ENCODE measurements at places on chromosomes 2 and 18. TPM values are rescaled to one million over a fixed set of nuclear protein-coding genes. Genes with fewer than 3 reads are reported as not detected.

The FIGN gene
- 7.3 TPM for total RNA-seq

The TMEM182 gene
- 126 TPM for total RNA-seq

The ESCO1 gene
- 11.7 TPM for total RNA-seq

The IL1B gene
- total RNA-seq, result 2.2 TPM

The CAPN14 gene
- 0.12 TPM for total RNA-seq

The GREB1 gene
- 7.2 TPM for total RNA-seq

The DYNAP gene
- total RNA-seq, result not detected

The GPBAR1 gene
- total RNA-seq, result 5.7 TPM

DNA sequence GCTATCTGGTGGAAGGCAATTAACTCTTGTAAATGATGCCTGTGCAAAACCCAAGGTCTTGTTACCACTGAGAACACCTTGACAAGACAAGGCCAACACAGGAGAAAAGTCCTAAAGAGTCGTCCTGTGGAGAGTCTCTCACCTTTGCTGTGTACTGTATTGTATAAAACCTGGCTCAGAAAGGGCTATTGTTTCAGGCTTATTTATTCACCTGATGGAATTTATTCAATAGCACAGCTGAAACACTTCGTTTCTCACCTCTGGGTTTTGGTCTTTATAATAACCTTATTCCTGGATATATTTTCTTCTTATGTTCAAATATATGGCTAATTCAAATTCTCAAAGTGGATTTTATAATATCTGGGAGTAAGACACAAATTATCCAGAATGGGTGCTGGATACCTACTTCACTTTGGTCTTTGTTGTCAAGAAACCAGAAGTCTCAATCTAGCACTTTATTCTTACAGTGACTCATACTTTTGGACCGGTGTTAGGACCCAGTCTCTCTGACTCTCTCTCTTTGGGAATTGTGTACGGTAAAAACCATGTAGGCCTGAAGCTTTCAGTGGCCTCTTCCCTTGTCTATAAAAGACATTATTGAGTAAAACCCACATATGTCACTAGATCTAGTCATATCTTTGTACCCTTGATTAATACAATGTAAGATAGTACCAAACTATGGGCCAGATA, 16.1 kb upstream of the STAT4 start:
- DNase-seq, result no peak

DNA sequence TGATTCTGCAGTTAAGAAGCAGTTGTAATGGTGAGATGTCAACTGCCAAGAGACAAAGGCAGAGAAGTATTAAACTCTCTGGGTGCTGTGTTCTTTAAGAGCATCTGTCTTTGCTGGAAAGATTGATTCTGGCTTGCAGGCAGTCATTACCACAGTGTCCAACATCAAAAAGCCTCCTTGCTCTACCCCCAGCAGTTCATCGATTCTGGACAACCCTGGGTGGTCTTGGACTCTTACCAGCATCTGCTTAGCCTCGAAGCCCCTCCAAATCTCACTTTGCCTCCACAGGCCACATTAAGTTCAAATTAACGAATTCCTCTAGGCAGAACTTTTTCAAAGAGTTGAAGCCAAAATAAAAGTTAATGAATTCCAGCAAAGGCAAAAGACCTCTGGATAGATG, 1061.4 kb downstream of the TSN start:
- DNase-seq, result no peak

- peak; percentile 82 for DNase-seq
Observed at GRCh38 chr2:216535454-216535995, 36.9 kb downstream of the RPL37A start.

- no peak for DNase-seq
Observed at GRCh38 chr18:13836559-13836958, 12.6 kb downstream of the MC5R start.

GRCh38 chr2:196466581-196466980, 172.9 kb upstream of the CCDC150 start:
- DNase-seq, result no peak

DNA sequence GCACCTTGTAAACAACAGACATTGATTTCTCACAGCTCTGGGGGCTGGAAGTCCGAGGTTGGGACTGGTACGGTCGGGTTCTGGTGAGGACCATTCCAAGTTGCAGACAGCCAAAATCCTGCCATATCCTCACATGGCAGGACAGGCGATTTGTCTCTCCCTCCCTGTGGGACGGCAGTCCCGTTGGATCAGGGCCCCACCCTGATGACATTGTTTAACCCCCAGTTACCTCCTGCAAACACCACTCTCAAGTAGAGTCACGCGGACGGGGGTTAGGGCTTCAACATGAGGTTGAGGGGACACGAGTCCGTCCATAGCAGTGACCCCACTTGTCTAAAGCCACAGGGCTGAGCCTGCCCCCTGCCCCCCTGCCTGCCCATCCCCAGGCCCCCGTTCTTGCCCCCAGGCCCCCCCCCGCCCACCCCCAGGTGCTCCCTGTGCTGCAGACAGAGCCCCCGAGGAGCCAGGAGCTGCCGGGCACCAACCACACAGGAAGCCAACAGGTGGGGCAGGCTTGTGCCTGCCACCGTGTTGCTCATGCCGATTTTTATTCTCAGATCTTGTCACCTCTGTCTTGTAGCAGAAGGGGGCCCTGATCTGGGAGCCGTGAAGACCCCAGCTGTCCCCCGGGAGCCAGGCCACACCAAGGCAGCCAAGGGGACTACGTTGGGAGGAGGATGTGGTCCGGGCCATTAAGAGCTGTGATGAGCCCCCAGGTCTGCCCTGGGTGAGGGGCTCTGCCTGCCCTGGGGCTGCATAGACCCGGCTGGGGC, 82.2 kb downstream of the NFATC1 start:
- DNase-seq, result peak; percentile 20

DNA sequence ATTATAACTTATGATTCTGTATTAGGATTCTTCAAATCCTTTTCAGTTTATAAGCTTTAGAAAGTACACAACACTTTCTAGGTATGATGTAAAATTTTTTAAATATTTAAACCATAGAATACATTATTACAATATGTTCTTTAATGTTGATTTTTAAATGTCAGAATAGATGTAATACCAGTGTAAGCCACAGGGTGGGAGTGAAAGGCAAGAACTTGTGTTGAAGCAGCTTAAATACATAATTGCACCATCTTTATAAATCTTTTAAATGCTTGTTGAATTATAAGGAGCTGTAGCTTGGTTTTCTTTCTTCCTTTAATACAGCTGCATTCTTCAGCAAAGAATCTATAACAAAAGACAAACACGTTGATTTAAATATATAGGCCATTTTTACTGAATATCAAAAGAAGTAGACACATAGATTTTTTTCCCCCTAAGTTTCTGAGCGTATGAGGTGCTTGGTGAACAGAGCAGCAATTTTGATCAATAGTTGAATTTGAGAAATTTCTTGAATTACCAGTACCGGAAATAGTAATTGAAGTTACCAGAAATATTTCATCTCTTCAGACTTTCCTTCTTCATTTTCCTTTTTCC, 63.0 kb downstream of the TANK start:
- no peak for DNase-seq

DNA sequence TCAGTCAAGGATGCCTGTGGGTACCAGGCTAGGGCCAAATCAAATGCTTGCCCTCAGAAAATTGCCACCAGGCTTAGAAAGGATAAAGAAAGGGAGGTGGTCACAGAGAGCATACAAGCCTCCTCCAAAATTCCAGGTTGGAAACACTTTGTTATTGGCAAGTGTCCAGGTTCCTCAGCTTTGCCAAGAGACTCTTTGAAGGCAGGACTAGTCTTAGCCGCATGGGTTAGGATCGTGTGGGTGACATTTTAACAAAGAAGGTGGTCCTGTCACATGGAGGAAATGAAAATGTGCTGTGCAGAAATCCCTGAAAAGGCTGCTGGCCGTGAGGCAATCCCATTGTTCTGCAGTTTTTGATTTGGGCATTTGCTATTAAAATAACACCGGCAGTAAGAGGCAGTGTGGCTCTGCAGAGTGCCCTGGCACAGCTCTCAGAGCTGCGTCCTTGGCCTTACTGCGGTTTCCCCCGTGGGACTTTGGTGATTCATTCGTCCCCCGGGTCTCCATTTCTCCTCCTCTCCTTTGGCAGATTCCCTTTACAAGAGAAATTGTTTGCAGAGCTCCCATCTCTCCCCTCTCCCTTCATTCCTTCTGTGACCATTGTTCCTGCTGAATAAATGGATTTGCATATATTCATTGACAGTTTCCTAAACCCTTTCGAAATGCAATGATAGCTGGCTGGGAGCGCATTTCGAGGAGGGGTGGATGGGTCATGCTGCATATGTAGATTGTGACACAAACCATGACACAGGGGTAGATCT, 187.3 kb downstream of the VAPA start:
- DNase-seq, result peak; percentile 28

DNA sequence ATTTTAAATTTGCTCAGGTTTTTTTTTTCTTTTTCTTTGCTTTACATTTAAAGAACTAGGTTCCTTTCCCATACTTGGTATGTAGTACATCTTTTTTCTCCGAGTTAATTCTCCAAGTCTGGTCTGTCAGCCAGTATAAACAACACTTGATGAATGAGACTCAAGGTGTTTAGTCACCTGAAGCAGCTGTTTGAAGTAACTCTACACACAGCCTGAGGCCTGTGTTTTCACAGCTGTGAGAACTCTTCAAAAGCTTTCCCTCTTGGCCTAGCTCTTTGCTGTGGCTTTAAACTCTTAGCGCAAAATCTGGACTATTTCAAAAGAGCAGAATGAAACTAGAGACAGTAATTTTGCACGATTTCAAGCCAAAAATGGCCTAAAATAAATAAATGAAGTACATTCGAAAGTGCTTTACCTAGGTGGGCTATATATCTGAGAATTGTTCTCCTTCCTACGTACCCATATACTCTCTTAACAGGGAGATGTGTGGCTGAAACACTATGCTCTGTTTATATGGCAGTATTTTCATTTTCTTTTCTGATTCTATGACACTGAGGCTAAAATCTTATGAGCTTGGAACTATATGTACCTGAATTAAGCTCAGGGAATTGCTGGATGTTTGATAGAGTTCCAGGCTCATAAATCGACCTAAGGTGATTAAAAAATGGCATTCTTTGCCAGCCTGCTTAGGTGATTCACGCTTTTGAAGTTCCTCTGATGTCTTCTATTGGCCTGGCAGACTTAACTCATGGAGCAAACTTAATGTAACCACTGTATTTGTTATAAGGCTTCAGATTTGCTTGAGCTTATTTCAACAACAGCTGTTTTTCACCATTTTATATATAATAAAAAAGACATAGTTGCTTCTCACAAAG, 1044.1 kb upstream of the ZEB2 start:
- no peak for DNase-seq

GRCh38 chr2:218127929-218128455, 2.2 kb downstream of the CXCR2 start:
- DNase-seq, result no peak

DNA sequence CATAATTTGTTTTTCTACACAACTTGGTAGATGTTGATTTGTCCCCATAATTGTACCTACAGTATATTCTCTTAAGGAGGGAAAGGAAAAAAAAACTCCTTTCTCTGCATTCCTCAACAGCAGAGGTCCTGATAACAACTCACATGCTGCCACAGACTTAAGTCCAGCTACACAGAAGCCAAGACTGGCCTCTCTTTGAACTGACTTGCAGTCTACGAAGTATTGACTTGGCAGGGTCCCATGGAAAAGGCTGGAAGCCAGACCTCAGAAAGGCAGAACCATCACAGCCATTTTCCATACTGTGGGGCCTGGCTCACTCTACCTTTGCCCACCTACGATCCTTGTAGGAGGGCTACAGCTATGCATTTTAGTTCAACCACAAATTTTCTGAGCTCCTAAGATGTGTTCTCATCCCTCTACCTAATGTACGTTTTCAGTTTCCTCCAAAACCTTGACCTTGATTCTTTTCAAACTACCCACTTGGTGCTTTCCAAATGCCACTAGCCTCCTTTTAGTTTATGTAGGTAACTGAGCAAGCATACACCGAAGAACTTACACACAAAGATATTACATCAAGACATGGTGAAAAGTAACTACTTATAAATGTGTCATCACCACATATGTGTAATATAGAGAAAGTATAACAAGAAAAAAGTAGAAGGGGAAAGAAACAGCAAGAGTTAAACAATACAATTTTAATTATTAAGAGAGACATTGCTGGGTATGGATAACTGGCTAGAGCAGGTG, 12.2 kb downstream of the LONRF2 start:
- DNase-seq, result no peak

All from left cardiac atrium (tissue), 4 donors.